ENCODE measurements at places on chromosomes 2 and 18.

GRCh38 chr2:156763174-156763573 is 327.0 kb downstream of the GPD2 start:
- DNase-seq = no peak

DNA sequence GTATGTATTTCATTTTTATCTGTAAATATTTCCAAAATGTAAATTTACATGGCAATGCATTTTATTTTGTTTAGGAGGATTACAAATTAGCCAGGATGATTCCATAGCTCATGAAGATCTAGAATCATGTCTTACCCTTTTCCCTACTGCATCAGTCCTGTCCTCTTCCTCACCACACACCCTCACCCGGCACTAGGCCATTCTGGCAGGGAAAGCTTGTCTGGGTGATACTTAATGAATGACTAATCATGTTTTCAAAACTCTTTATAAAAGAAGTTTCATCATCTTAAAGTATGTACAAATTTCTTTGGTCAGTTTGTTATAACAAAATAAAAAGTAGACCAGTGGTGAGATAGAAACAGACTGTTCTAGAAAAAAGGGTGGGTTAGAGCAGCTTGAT is 283.3 kb upstream of the VWC2L start:
- no peak for DNase-seq

DNA sequence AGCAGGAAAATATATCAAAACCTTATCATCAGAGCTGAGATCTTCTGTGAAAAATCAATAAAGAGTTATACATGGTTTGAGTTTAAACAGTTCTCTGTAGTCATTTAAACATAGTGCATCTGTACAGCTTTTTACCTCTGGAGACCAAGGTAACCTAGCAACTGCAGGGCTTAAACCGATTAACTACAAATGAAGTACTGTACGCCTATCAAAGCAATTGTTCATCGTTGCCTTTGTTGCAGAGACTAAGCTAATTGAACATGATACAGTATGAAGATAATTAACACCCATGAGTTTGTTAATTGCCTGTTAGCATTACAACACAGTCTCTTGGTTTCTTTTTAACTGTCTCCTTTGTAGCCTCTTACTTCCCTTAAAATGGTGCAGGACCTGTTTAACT is 147.9 kb downstream of the LNPK start:
- no peak for DNase-seq

DNA sequence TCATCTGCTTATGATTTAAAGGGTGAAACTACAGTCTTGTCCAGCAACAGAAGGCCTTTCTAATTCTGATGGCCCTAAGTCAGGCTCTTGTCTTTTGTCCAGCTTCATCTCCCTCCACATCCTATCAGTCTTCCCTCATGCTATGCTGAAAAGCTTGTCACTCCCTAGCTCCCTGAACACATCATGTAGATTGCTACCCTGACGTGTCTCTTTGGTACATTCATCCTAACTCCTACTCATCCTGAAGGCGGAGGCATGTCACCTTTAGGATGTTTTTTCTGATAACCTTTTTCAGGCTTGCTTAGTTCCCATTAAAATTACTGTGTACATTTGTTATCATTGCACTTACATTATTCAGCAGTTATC is 78.4 kb upstream of the ARL5A start:
- DNase-seq = no peak

Data from activated CD4-positive, alpha-beta T cell treated with anti-CD3 and anti-CD28 coated beads, Interleukin-2, amount 10 ng/mL, durations not matched to agents 7 days and 5 days (primary cell).